ENCODE measurements at places on chromosomes 7 and 10.
A peak's percentile ranks its signal among the peaks of the same experiment; 100 is the strongest.

GRCh38 chr7:44189286-44189992 lies at the start of gene GCK:
GCK (minus strand) TSS chr7:44189439; CDS start chr7:44188953, 486 bp downstream.
- no peak for DNase-seq

DNA sequence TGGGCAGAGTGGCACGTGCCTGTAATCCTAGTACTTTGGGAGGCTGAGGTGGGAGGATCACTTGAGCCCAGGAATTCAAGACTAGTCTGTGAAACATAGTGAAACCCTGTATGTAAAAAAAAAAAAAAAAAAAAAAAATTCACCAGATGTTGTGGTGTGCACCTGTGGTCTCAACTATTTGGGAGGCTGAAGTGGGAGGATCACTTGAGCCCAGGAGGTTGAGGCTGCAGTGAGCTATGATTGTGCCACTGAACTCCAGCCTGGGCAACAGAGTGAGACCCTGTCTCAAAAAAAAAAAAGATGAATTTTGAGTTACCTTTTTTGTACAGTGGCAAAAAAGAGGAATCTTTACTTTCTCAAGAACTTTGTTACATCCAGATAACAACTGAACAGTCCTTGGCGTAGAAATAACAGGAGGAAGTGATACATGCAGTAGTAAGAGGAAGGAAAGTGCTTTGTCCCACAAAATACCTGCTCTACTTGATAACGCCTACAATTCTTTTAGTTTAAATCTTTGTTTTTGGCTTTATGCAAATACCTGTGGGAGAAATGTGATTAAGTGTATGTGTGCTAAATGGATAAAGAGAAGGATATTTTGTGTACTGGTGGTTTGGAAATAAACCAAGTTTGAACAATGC lies 29.3 kb downstream of the SPAG6 start:
- peak; percentile 32 for DNase-seq

DNA sequence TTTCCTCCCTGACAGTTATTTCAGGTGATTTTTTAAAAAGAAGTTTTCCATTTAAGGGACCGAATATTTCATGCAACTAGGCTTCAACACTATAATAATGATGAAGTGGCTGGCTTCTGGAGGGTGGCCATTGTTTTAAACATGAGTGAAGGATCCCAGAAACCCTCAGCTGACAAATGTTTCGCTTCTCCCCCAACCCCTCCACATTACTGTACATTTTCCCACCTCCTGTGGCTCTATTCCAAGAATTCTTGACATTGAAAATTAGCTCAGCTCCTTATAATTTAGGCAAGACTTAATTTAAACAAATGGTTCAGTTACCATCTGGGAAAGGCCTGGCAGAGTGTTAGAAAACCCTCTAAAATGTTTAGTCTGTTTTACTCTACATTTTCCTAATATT lies 129.9 kb upstream of the CDCA7L start:
- no peak for DNase-seq

DNA sequence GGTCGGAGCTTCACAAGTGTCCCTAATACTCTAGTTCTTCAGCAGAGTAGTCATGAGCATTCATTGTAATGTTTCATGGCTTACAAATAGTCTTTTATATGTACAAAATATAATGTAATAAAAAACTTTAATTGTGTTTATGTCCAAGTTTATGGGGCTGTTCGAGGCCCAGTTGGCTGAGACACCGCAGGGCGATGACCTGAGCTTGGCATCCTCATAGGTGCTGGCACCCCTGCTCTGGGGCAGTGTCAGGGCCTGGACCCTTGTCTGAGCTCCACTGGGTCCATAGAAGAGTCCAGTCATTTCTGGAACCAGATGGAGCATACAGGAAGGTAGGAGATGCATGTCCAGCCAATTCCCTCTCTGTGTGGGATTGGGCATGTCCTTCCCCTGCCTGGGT lies 12.9 kb upstream of the ZMIZ1 start:
- DNase-seq: no peak

GRCh38 chr10:59362959-59363381 lies 621 bp upstream of the FAM13C start:
- DNase-seq: peak; percentile 58

GRCh38 chr7:56199639-56200038 lies 83.4 kb upstream of the NUPR2 start:
- DNase-seq: no peak

DNA sequence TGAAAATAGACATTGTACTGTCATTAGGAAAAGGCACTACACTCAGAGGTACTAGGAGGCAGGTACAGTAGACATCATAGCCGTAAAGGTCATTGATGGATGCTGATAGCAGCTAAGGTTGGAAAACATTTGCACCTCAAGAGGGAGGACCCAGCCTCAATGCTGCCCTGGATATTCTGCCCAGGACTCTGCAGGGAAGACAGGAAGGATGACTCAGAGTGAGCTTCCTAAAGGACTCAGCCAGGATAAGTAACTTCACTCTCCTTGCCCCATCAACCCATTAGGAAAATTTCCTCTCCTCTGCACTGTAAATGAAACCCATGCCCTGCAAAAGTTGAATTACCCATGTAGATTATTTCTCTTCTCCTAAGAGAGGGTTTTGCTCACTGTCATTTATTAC lies 617.9 kb upstream of the MKI67 start:
- DNase-seq: no peak

GRCh38 chr10:7704071-7705016 lies 1.2 kb downstream of the ITIH2 start:
- DNase-seq: peak; percentile 2

DNA sequence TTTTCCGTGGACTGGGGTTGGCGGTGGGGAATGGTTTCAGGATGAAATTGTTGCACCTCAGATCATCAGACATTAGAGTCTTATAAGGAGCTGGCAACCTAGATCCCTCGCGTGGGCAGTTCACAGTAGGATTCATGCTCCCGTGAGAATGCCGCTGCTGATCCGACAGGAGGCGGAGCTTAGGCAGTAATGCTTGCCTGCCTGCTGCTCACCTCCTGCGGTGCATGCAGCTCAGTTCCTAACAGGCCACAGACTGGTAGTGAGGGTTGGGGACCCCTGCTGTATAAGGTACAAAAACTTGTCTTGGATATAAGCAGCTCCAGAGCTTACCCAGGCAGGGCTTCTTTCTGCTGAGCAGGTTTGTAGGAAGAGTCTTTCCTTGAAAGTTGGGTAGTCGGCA lies 53.9 kb downstream of the SHH start:
- DNase-seq: no peak

GRCh38 chr10:51950996-51951555 lies 251.7 kb upstream of the CSTF2T start:
- no peak for DNase-seq

- peak; percentile 64 for DNase-seq
Observed at GRCh38 chr10:114103284-114103683, 59.6 kb downstream of the ADRB1 start.

DNA sequence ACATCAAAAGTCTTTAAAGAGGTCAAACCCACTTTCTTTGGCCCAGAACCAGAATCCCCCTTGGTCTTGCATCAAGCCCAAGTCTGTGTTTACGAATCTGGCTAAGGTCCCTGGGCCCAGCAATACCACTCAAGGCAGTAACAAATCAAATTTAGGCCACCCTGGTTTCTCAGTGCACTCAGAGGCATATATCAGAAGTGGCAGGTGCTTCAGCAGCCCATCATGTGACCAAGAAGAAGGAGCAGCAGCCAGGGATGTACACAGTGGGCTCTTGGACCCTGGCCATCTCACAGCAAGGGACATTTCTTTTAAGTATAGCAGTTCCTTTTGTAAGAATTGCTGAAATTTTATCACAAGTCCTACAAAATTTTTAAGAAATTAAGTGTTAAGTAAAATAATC lies 7.3 kb upstream of the SLC25A13 start:
- DNase-seq: no peak

GRCh38 chr7:18877874-18878273 lies 239.6 kb downstream of the TWIST1 start:
- no peak for DNase-seq

DNA sequence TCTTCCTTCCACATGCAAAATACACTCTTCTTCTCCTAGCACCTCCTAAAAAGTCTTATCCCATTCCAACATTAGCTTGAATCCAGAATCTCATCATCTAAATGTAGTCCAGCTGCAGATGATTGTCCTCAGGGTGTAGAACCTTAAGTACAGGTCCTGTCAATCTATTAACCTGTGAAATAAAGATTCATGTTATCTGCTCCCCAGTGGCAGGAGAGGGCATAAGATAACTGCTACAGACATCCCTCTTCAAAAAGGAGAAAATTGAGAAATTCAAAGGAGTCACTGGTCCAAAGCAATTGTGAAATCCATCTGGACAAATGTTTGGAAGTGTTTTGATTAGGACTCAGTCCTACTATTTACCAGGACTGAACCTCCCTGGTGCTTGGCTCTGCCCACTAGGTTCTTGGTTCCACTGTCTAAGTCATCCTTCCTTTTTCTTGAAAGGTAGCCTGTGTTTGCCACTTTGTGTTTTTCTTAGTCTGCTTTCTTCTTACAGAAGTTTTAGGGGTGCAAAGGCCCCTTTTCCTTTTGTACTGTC lies 96.2 kb downstream of the ADD3 start:
- no peak for DNase-seq

GRCh38 chr10:54660397-54660796 lies 140.6 kb downstream of the PCDH15 start:
- DNase-seq: no peak

GRCh38 chr7:138893258-138893657 lies 87.9 kb downstream of the KIAA1549 start:
- DNase-seq: no peak

DNA sequence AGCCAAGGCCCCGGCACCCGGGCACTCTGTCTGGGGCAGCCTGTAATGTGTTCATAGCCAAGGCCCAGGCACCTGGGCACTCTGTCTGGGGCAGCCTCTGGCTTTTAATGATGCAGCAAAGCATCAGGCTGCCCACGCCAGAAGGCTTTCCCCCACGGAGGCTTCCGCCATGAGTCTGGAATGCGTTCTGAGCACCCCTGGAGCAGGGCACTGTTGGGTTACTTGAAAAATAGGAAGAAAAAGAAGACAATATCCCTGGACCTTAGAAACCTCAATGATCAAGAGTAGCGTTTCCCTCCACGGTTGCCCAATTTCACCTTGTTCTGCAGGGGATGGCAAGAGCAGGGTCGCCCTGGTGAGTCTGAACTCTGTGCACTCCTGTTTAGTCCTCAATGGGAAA lies 565.0 kb downstream of the PTPRN2 start:
- no peak for DNase-seq

DNA sequence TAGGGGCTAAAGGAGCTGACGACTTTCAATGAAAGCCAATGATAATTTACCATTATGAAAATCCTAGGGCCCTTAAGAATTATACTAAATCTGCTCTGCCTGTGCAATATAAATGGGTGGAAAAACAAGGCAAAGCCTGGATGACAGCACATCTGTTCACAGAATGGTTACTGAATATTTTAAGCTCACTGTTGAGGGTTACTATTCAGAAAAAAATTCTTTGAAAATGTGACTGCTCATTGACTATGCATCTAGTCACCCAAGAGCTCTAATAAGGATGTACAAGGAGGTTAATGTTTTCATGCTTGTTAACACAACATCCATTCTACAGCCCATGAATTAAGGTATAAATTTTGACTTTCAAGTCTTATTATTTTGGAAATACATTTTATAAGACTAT lies 8.9 kb downstream of the DKK1 start:
- no peak for DNase-seq

- no peak for DNase-seq
Observed at GRCh38 chr10:24358022-24358421, 149.1 kb downstream of the KIAA1217 start.

- DNase-seq: no peak
Observed at GRCh38 chr7:46850563-46851330, 731.2 kb downstream of the TNS3 start.

DNA sequence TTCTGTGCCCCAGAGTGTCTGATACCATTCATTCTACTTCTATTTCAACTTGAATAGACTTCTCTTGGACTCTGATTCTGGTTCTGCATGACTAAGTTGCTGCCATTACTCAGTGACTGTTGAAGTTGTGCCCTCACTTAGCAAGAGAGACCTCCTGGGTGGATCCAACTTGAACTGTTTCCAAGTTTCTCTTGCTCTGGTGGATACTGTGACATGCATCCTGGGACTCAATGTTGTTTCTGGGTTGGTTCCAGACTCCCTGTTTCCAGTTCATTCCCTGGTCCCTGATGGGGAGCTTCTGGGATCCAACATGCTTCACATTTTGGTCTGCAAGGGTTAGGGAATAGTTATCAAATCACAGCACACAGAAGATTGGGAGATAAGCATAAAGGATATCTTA lies 26.2 kb upstream of the PRPF18 start:
- DNase-seq: peak; percentile 45

DNA sequence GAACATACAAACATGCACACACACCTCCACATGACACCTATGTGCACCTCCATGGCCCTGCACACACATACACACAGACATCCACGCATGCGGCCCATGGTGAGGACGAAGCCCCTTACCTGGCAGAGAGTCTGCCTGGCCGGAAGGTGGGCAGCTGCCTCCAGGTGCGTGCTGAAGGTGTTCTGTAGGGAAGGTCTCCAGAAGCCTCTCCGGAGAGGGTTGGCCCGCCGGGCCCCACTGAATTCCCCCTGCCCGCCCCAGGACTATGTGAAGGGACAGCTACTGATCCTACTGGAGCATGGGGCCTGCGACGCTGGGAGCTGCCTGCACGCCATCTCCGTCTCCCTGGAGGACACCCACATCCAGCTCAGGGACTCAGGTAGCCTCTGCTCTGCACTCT lies 8.5 kb upstream of the ZNF467 start:
- no peak for DNase-seq

DNA sequence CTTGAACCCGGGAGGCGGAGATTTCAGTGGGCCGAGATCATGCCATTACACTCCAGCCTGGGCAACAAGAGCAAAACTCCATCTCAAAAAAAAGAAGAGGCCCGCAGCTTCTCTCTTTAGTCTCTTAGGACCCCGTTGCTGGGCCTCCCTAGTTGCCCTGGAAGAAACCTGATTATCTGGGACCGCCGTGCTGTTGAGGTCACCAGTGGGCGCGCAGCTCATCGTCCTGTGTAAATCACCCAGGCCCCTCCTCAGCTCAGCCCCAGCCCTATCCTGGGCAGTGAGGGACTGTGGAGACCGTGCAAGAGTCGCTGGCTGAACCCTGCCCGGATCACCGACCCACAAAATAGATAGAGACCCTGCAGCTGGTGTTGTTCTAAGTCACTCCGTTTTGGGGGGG lies 85.0 kb downstream of the UNCX start:
- DNase-seq: no peak

- no peak for DNase-seq
Observed at GRCh38 chr10:98846787-98847186, 388.9 kb downstream of the HPSE2 start.

- peak; percentile 73 for DNase-seq
Observed at GRCh38 chr7:116859323-116859722, 3.1 kb upstream of the CAPZA2 start.

- no peak for DNase-seq
Observed at GRCh38 chr7:55022002-55022985, 3.5 kb downstream of the EGFR start.

- DNase-seq: no peak
Observed at GRCh38 chr7:50341724-50342123, 37.2 kb downstream of the IKZF1 start.

DNA sequence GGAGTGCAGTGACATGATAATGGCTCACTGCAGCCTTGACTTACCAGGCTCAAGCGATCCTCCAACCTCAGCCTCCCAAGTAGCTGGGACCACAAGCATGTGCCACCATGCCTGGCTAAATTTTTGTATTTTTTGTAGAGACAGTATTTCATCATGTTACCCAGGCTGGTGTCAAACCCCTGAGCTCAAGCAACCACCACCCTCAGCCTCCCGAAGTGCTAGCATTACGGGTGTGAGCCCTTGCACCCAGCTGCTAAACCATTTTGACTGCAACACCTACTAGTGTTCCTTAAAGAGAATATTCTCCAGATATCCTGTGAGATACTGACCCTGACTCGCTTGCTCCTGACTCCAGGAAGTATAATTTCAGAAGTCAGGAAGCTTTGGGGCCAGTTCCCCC lies 85.8 kb downstream of the PLXNA4 start:
- DNase-seq: no peak

GRCh38 chr10:35470925-35471315 lies 134.2 kb upstream of the GJD4 start:
- no peak for DNase-seq
